ENCODE measurements at places on chromosomes 6 and 20.

DNA sequence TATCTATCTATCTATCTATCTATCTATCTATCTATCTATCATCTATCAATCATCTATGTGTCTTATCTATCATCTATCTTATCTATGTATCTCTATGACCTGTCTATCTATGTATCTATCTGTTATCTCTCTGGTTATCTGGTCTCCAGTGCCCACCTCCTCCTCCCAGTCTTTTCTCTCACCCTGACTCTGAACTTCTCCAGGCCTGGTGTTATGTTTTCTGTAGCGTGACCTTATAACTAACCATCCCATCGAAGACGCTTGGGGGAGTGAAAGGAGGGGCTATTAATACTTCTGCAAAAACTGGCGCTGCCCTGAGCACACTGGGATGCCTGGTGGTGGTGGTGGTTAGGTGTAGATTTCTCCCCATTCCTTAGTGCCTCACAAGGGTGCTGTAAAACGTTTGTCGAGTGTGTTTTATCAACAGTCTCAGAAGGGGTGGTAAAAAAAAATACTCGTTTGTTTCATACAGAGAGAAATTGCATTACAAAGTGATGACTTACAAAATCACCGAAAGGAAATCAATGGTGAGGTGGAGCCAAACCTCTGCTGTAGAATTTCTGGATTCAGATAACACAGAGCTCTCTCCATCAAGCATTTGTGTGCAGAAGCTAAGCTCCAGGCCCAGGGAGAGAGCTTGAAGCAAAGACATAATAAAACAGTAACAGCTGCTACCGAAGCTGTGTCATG, 156.2 kb downstream of the BCAS1 start:
- no peak for DNase-seq

- DNase-seq: no peak
Observed at GRCh38 chr6:51778666-51779065, 308.7 kb downstream of the PKHD1 start.

DNA sequence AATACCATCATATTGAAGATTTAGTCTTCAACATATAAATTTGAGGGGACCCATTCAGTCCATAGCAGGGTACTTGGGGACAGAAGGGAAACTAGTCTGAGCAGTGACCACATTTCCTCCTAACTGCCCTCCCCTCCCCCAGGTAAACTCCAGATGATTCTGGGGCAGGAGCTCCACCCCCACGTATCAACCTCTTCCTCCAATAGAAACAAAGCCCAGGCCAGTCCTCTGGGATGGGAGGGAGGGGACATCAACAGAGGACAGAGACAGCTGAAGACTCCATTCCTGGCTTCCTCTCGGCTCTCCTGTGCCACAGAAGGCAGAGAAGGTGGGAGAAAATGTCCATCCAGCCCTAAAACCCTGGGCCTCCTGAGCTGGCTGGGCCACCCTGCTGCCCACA, 85.0 kb upstream of the TOP1 start:
- DNase-seq: no peak

DNA sequence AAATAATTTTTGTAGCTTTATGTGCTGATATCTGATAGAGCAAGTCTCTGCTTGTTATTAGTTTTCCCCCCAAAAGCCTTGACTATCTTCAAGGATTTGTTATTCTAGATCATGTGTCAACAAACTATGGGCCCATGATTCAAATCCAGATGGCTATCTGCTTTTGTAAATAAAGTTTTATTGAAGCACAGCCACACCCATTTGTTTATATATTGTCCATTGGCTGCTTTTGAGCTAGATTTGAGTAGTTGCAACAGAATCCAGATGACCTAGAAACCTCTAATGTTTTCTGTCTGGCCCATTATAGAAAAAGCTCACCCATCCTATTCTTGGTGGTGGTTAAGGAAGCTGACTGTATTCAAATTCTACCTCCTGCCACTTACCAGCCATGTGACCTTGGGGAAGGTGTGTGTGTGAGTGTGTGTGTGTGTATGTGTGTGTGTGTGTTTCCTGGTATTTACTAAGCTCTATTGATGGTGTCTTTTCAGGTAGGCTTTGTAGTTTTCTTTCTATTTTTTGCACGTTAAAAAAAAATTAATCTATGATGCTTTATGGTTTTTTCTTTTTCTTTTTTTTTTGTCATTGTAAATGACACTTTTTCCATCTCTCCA, 1.3 kb upstream of the GTSF1L start:
- DNase-seq: no peak

DNA sequence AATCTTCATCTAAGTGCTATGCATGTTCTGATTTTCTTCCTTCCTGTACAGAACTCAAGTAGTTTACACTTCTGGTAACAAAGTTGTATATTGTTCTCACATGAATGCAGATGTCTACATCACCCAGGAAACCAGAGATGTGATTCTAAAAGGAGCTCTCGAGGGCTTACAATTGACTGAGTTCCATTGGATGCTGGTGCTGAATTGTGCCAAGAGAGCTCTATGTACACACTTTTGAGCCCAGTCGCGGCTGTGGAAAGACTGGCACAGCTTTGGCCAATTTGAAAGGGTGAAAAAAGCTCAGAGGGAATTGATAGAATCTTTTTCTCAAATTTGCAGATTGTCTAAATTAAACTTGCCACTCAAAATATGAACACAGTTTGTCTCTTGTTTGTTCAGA, 340.7 kb downstream of the LMBRD1 start:
- no peak for DNase-seq

- no peak for DNase-seq
Observed at GRCh38 chr6:53540129-53540692, 4.7 kb downstream of the GCLC start.

- DNase-seq: no peak
Observed at GRCh38 chr6:98498866-98499265, 335.5 kb upstream of the POU3F2 start.

DNA sequence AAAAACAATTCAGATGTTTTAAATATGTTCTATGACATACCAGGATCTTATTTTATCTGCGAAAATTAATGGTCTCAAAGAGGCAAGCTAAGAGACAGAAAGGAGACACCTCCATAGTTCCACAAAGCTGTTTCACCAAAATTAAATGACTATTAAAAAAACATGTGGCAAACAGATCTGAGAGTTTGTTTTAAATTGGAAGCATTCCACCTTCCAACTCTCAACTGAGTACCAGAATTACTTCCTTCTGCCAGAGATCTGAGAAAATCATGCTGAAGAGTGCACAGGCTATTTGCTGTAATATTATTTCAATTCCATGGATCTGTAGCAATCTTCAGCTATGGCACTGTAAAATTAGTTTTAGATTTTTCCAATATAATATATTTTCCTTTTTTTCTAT, 669.5 kb upstream of the MARCKS start:
- no peak for DNase-seq

DNA sequence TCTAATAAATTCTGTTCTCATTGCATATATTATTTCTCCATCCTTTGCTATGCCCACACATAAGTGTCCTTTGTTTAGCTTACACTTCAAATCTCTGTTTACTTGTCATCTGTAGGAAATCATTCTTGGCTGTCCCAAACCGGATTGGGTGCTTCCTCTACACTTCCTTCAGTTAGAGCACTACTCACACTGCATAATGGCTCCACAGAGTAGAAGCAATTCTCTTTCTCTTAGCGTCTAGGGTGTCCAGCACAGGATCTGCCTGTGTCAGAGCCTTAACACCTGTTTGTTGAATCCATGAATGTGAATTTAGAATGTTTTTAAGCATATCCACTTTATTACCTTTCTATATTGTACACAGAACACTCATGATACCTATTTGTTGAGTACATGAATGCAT, 87.0 kb upstream of the BMP2 start:
- DNase-seq: no peak

GRCh38 chr20:46139908-46140482, 21.9 kb downstream of the CD40 start:
- no peak for DNase-seq

DNA sequence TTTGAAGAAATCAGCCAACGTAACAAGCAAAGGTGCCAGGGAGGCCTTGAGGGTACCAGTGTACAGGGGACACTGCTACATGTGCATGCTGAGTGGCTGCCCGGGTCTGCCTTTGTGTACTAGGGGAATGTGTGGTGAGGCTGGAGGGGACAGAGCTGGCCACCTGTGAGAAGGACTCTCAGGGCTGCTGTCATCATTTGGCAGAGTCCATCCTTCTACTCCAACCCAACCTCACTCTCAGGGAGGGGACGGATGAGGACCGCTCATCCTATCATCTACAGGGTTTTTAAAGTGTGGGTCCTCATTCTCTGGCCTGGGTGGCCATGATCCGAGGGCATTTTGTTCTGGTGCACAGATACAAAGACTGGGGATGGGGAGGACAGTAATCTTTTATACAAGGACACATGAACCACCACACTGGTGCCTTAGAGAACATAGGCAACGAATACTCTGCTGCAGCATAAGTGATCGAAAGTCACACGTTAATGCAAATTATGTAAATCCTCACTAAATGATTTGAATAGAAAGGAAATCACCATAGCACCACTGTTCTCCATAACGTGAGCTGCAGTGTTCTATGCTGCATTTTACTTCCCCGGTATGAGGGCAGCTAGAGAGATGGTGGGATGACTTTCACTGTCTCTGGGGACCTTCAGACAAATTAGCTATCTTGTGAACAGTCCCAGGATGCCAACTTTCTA, 181.4 kb downstream of the GMPR start:
- no peak for DNase-seq

- no peak for DNase-seq
Observed at GRCh38 chr6:170035901-170036304, 255.0 kb downstream of the DLL1 start.

GRCh38 chr20:57079031-57080005, 187.1 kb downstream of the BMP7 start:
- no peak for DNase-seq

DNA sequence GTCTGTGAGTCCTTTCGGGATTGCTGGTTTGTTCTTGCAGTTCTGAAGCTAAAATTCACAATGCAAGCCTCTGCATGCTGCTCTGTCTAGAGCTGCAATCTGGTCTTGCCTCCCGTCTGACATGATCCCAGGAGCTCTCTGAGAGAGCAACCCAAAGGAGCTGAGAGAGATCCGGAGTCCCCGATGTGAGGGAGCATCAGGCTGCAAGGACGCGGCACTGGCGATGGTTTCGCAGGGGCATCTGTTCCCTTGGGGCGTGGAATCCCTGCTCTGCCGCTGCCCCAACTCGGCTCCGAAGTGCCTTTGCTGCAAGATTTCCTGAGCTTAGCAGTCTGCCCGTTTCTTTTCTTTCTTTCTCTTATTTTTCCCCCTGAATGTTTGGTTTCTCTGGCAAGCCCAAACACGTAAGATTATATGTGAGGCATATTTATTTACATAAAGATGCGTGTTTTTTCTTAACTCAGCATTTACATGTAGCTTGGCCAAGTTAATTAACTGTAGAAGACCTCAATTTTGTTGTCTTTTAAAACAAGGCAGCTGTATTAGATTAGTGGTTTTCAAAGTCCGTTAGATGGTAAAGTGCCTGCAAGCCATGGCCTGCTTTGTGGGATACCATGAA, 873.0 kb downstream of the KIF16B start:
- DNase-seq: peak; percentile 49

DNA sequence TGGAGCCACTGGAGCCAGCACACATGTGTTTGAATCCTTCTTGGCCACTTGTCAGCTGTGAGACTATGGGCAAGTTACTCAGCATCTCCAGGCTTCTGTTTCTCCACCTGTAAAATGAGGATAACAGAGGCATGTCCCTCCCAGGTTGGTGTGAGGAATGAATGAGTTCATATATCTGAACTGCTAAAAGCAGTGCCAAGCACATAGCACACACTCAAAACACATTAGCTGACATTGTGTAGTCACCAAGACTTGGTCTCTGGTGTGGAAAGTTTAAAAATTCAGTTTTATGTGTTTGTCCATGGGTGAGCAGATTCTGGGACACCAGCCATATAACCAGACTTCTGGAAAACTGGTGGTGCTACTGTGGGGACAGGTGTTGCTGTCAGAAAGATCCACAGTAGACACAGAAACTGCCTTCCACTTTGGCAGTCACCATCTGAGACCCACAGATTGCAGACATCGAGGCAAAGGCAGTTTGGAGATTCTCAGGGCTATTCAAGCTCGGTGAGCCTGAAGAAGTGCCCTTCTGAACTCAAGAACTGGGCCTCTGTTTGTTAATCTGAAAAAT, 115.8 kb downstream of the MRPL14 start:
- no peak for DNase-seq

GRCh38 chr6:139888681-139889122, 514.3 kb upstream of the CITED2 start:
- DNase-seq: peak; percentile 82

DNA sequence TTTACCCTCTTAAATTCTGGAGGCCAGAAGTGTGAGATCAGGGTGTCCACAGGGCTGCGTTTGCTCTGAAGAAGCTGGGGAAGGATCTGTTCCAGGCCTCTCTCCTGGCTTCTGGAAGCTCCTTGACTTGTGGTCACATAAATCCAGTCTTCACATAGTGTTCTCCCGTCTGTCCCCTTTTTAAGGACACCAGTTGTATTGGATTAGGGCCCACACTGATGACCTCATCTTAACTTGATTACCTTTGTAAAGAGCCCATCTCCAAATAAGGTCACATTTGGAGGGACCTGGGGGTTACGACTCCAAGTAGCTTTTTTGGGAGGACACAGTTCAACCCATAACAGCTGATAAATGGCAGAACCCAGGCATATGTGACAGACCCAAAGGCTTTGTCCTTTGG, 20.0 kb upstream of the WFDC2 start:
- DNase-seq: no peak

GRCh38 chr6:167165858-167166471, 8.2 kb upstream of the GPR31 start:
- DNase-seq: no peak

GRCh38 chr20:5686384-5687105, 63.7 kb upstream of the SHLD1 start:
- no peak for DNase-seq

DNA sequence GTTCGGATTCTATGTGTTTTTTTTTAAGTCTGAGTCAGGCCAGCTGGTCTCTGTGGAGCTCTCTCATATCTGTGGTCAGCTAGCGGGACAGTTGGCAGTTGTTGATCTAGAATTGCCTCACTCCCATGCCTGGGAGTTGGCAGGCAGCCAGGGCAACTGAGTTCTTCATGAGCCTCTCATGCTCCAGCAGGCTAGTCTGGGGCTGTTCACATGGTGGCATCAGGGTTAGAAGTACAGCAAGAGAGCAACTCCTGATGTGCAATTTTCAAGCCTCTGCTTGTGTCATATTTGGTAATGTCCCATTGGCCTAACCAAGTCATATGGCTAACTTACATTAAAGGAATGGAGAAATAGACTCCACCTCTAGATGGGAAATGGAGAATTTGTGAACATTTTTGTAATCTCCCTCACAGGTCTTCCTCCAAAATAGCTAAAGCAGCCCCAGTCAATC, 6.7 kb upstream of the IFT52 start:
- no peak for DNase-seq

- DNase-seq: no peak
Observed at GRCh38 chr6:16822529-16822928, 61.3 kb upstream of the ATXN1 start.

GRCh38 chr6:51396583-51396982, 577.9 kb downstream of the TFAP2B start:
- DNase-seq: no peak

- no peak for DNase-seq
Observed at GRCh38 chr20:17822540-17823408, 123.0 kb downstream of the BANF2 start.

GRCh38 chr6:121593011-121593641, 157.7 kb downstream of the GJA1 start:
- no peak for DNase-seq
